ENCODE measurements at places on chromosomes 5 and 9.

- no peak for DNase-seq
Observed at GRCh38 chr5:139997276-139997675, 45.8 kb downstream of the NRG2 start.

DNA sequence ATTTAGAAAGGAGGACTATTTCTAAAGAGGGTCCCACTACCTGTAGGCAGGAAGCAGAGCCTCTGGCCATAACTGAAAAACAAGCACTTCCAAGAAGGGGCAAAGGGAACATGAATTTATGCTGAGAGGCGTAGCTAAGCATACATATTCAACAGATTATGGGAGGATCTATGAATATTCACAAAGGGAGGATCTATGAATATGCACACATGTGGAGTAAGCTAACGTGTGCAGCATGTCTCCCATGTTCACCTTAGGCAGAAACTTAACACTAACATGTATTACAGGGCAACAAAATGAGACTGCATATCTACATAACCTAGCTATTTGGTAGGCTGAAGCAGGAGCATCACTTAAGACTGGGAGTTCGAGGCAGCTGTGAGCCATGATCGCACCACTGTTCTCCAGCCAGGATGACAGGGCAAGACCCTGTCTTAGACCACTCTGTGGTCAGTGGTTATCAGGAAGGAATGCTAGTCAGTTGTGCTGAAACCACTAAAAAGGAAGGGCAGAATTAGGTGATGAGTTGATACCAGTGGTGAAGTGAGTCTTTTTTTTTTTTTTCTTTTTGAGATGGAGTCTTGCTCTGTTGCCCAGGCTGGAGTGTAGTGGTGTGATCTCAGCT lies 20.8 kb downstream of the FXN start:
- no peak for DNase-seq

GRCh38 chr5:119470851-119471451 lies 18.7 kb downstream of the HSD17B4 start:
- DNase-seq = peak; percentile 11

DNA sequence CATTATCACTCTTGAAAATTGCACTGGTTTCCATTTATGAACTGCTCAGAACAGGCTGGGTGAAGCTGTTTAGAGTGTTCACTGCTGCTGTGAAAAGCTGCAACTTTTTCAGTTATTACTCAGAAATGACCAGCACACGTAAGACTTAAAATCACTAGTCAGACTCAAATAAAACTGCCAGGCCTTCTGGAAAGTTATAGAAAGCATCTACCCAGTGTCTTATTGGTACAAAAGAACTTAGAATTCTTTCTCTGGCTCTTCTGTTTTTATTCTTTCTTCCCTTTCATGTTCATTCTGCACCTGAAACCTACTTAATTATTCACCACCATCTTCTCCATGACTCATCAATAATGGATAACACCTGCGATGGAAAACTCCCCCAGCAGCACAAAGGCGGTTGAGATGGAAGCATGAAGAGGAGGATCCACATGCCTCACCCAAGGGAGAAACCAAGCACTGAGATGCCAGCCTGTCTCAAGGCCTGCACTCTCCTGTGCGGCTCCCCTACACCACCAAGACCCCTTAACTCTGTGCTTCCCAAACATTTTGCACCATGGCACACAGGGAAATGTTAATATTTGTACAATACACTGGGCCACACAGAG lies 171.9 kb downstream of the ENTREP1 start:
- peak; percentile 0 for DNase-seq

GRCh38 chr5:60495644-60496520 lies 204.1 kb downstream of the DEPDC1B start:
- no peak for DNase-seq

DNA sequence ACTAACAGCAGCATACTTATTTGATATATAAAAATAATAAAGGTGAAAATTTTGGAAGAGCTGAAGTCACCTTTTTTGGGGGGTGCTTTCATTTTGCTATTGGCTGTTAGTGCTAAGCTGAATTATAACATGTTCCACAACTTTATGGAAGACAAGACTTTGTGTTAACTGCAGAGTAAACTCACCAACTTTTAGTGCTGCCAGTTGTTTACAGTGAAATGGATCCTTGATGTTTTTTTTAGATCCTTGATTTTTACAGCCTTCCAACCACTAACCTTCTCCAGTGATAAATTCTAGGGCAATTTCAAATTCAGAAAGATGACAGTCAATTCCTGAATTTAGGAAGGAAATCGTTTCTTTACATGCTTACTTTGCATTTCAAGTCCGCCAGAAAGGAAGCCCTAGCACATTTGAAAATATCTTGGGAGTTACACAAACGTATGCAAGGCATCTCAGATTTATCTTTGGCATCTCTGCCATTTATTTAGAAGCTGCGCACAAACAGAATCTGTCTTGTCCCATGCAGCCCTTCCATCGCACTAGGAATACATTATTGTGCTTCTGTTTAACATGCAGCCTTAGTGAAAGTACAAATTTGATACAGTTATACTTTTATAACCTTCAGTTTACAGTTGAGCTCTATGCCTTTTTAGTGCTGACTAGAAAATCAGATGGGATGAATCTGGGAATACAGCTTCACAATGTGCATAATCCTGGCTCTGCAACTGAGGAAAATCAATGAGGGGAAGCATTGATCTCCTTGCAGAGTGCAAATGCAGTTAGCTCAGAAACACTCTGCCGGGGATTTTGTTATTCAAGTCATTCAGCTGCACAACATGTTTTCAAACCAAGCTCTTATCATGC lies 142.4 kb upstream of the ZNF608 start:
- DNase-seq = no peak

DNA sequence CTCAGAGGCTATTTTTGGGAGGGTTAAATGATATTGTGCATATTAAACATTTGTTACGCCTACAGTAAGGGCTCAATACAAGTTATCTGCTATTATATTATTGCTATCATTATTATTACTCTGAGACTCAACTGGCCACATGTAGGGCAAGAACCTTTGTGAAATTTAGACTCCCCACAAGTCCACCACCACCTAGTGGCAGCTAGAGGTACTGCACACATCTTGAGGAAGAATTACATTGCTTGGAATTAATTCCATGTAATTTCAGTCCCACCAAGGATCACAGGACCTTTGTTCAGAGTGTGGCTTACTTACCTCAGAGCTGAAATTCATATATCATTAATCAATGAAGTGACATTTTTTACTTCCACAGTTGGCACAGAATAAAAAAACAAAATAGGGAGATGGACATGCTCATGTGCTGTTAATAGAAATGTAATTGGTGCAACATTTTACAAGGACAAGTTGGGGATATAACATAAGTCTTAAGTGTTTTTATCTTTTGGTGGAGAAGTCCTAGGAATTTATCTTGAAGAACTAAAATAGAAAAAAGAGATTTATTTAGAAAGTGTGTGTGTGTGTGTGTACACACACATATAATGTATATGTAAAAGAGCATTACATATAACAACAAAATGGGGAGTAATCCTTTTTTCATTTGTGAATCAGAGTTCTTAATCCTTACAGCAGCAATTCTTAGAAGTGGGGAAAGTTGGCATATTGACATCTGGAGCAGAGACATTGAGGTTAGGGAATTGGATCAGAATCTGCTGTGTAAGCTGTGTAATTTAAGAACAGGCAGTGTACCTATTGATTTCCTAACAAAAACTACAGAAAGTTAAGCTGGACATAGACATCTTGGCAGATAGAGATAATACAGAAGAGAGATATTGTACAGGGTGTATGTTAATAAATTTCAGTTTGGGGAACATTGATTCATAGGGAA lies 11.2 kb downstream of the MSANTD3 start:
- peak; percentile 70 for DNase-seq

GRCh38 chr5:107253246-107253645 lies 417.5 kb downstream of the EFNA5 start:
- DNase-seq = no peak

GRCh38 chr5:120297616-120298015 lies 166.5 kb upstream of the PRR16 start:
- no peak for DNase-seq
